ENCODE measurements at places on chromosomes 12 and 14.
A peak's percentile ranks its signal among the peaks of the same experiment; 100 is the strongest.

DNA sequence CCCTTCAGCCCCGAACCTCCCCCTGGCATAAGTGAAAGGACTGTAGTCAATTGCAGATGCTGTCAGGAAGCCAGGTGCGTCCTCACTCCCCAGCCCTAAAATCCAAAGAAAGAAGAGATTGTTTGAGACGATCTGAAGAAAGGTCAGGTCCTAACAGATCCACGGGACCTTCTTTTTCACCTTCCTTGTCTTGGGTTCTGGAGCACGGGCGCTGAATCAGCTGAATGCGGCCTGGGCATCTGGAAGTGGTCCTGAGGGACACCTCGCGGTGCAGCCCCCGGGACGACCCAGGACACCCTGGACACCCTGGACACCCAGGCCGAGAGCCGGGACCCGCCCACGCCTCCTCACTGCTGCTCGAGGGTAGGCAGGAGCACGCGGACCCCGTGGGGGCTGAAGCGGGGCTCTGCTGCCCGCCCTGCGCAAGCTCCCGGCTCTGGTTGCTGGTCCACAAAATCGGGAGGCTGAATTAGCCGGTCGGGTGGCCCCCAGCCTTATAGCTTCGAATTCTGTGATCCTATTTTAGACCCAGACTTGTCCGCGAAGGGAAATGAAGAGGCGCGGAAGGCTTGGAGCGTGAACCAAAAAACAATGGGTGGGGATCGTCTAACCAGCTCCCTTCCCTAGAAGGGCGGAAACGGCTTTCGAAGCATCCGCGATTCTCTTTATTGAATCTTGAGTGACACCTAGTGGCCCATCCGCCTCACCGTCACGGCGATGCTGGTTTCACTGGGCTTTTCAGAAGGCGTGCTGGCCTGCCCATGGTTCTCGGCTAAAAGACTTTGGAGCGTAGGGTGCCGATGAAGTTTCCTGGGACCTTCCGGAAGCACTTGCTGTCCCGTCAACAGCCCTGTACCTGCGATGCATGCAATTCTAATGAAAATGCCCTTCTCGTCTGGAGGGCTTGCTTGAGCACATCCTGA lies 46.4 kb upstream of the PLXNC1 start:
- peak; percentile 63 for DNase-seq

GRCh38 chr14:93944348-93945069 lies 17.4 kb downstream of the FAM181A start:
- no peak for DNase-seq

GRCh38 chr14:37816135-37816534 lies 220.7 kb downstream of the TTC6 start:
- no peak for DNase-seq

DNA sequence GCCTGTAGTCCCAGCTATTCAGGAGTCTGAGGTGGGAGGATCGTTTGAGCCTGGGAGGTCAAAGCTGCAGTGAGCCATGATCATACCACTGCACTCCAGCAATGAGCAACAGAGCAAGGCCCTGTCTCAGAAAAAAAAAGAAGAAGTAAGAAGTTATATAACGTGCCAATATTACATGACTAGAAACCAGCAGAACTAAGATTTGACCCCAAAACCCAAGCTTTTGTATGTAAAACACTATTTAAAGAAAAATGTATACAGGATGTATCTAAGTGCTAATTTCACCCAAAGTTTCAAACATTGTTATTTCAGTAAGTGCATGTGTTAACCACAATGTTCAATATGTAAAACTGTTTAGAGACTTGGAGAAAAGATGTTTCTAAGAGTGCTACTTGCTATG lies 94.7 kb downstream of the SLC5A8 start:
- no peak for DNase-seq

GRCh38 chr14:73295198-73295796 lies 58.0 kb downstream of the PAPLN start:
- no peak for DNase-seq

DNA sequence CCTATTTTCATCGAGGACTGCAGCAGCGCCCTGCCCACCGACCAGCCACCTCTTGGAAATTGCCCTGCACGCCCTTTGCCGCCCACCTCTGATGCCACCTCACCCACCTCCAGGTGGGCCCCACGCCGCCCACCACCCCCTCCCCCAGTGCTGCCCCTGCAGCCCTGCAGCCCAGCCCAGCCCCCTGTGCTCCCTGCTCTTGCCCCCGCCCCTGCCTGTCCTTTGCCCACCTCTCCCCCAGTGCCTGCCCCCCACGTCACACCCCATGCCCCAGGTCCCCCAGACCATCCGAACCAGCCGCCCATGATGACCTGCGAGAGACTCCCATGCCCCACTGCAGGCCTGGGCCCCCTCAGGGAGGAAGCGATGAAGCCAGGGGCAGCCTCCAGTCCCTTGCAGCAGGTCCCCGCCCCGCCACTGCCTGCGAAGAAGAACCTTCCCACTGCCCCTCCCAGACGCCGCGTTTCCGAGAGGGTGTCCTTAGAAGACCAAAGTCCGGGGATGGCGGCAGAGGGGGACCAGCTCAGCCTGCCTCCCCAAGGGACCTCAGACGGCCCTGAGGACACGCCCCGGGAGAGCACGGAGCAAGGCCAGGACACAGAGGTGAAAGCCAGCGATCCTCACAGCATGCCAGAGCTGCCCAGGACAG lies 96.5 kb downstream of the LGMN start:
- peak; percentile 32 for DNase-seq

GRCh38 chr14:50531595-50532501 lies 521 bp downstream of the MAP4K5 start:
- DNase-seq, result no peak
